ENCODE measurements at places on chromosomes 5 and 9.
A peak's percentile ranks its signal among the peaks of the same experiment; 100 is the strongest.

DNA sequence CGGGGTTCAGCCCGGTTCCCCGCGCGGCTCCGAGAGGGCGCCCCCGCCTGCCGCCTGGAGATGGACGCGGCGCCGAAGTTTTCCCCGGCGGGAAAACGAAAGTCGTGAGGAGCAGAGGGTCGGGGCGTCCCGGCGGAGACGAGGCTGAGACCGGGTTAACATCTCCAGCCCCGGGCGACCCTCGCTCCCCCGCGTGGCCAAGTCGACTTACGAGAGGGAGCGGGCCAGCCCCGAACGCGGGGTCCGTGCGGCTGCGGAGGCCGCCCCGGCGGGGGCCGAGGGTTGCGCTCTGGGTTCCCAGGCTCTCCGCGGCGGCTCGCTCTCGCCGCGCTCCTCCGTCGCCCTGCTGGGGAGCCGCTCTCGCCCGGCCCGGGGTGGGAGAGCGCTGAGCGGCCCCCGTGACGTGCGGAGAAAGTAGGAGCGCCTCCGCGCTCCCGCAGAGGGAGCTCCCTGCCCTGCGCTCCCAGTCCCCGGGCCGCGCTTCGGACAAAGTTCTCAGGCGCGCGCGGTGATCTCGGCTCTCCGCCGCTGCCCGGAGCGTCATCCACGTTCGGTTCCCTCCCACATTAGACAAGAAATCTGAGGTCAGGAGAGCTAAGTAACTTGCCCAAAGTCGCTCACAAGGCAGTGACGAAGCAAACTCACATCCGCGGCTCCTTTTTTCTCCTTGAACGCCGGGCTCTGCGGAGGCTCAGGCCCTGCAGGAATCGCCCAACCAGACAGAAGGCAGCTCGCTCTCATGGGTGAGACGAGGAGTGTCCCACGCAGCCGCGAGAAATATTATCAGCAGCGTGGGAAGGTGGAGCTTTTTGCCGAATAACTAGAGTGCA lies 1.2 kb upstream of the GCNT4 start:
- DNase-seq, result no peak

- DNase-seq, result no peak
Observed at GRCh38 chr5:156391139-156391538, 64.2 kb downstream of the SGCD start.

GRCh38 chr5:115336964-115337363 lies 40.5 kb upstream of the CCDC112 start:
- no peak for DNase-seq

- no peak for DNase-seq
Observed at GRCh38 chr5:61817472-61818326, 485.6 kb downstream of the ZSWIM6 start.

DNA sequence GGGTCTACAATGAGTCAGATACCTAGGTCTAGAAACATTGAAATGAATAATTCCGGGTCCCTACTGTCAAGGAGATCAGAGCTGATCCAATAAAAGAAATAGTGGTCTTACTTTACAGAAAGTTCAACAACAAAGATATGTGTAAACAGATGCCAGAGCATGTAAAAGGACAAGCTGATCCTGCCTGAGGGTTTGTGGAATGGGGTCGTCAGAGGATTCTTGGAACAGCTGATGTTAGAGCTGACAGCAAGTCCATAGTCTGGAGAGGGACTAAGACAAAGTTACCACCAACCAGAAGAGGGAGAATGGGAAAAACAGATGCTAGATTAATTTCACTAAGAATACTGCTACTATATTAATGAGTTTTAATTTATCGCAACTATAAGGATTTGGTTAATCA lies 71.5 kb downstream of the FREM1 start:
- no peak for DNase-seq

GRCh38 chr9:75812141-75812540 lies 78.3 kb upstream of the PCSK5 start:
- no peak for DNase-seq

- no peak for DNase-seq
Observed at GRCh38 chr5:179564526-179564925, 14.2 kb downstream of the RUFY1 start.

GRCh38 chr9:89512382-89512781 lies 14.5 kb upstream of the SEMA4D start:
- no peak for DNase-seq

GRCh38 chr5:109506556-109506955 lies 96.8 kb upstream of the PJA2 start:
- DNase-seq, result no peak

DNA sequence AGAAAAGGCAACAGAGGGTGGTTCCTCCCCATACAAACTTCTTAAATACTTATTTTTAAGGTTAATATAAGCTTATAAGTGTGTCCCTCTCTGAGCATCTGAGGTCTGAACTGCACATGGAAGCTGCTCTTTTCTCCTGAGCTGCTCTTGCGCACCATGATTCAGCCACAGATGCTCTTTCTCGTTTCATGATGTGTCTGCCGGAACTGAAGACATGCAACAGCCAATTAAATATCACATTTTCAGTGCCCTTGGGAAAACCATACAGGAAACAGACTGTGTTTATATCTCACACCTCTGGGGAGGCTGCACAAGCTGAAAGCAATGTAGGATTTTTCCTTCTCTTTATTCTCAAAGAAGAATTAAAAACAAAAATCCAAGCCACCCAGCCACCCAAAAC lies 96.8 kb upstream of the NREP start:
- no peak for DNase-seq

- DNase-seq, result no peak
Observed at GRCh38 chr5:71537687-71538086, 49.5 kb upstream of the MCCC2 start.

DNA sequence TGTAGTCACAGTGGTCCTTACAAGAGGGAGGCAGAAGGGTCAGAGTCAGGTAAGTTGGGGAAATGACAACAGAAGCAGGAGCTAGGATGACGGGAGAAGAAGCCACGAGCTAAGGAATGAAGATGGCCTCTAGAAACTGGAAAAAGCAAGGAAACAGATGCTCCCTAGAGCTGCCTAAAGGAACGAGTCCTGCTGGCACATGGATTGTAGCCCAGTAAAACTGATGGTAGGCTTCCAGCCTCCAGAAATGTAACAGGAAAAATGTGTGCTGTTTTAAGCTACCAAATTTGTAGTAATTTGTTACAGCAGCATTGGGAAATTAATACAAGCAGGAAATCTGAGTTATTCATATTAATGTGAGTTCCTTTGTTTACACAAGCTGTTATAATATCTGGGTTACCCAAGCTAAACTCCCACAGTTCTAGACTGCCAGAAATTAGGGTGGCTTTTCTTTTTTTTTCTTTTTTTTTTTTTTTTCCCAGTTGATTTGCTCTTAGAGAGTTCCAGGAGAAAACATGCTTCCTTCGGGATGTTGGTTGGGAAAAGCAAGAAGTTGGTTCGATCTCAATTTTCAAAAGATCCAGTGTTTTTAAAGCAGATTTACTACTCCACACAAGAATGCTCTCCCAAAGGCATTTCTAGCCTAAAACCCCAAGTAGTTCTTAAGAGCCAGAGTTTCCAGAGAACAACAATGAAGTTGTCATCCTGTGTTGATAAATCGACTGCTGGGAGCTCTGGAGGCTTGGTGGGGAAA lies 400.0 kb upstream of the SLC24A2 start:
- DNase-seq, result no peak

GRCh38 chr5:37396352-37396751 lies 17.2 kb downstream of the WDR70 start:
- DNase-seq, result no peak

- no peak for DNase-seq
Observed at GRCh38 chr9:18067548-18068120, 406.3 kb upstream of the ADAMTSL1 start.

GRCh38 chr9:130745829-130746228 lies 52.2 kb downstream of the EXOSC2 start:
- DNase-seq, result no peak

DNA sequence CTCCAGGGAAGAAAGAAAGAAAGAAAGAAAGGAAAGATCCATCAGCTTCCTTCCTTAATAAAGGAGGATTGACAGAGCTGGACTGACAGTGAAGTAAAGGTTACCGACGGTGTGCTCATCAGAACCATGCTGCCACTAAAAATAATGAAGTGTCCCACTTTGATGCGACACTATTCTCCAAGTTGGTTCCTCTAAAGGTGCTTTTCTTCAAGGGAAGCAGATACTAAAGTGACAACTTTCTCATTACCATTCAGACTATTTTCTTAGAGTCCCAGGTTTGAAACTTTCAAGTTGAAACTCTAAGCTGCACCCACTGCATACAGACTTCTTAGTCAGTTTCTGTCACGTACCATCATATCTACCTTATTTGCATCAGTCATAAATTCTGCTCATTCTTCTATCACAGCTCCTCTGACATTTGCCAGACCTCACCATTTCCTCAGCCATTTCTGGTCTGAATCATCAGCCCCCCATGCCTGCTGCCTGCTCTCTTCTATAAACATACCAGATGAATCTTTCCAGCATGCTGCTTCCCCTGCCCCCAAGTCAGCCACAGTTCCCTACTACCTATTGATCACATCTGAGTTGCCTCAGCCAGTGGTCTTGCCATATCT lies 177.6 kb downstream of the DEPDC1B start:
- DNase-seq, result no peak

GRCh38 chr5:108727651-108728565 lies 19.8 kb upstream of the FER start:
- peak; percentile 19 for DNase-seq

DNA sequence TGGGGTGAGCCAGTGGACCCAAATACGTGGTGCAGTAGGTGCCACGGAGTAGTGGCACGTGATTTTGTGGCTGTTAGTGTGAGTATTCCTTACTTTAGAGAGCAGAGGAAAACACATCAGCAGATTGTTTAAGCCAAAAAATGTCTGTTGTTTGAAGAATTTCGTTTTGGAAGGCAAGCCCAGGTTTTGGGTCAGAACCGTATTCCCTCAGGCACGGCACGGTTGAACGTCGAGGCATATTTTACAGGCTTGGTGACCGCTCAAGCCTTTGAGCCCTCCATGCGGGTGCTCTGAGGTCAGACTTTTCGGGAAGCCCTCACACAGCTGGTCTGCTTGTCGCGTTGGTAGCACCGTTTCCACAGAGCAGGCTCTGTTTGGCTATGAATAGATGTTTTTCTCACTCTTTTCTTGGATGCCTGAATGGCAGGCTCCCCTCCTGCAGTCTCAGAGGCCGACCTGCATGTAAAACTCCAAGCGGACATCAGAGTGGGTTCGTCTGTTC lies 27.2 kb downstream of the NEK6 start:
- DNase-seq, result no peak

- no peak for DNase-seq
Observed at GRCh38 chr9:129866394-129867135, 31.3 kb downstream of the USP20 start.

- no peak for DNase-seq
Observed at GRCh38 chr5:121741156-121741555, 110.5 kb upstream of the FTMT start.

GRCh38 chr5:134079748-134080581 lies 34.5 kb upstream of the TCF7 start:
- peak; percentile 57 for DNase-seq

GRCh38 chr9:71944754-71945375 lies 33.4 kb downstream of the C9orf85 start:
- DNase-seq, result no peak

Data from activated T-helper 1 cell treated with anti-CD3 and anti-CD28 coated beads, Interleukin-2, amount 50 U/mL, for 16 hours (primary cell).